Fibroblast of skin of right quadriceps (primary cell): ENCODE measurements at places on chromosomes 16 and 17.

- no peak for DNase-seq
These were observed 27.5 kb downstream of the NLRC5 start for GRCh38 chr16:57016831-57017230.

DNA sequence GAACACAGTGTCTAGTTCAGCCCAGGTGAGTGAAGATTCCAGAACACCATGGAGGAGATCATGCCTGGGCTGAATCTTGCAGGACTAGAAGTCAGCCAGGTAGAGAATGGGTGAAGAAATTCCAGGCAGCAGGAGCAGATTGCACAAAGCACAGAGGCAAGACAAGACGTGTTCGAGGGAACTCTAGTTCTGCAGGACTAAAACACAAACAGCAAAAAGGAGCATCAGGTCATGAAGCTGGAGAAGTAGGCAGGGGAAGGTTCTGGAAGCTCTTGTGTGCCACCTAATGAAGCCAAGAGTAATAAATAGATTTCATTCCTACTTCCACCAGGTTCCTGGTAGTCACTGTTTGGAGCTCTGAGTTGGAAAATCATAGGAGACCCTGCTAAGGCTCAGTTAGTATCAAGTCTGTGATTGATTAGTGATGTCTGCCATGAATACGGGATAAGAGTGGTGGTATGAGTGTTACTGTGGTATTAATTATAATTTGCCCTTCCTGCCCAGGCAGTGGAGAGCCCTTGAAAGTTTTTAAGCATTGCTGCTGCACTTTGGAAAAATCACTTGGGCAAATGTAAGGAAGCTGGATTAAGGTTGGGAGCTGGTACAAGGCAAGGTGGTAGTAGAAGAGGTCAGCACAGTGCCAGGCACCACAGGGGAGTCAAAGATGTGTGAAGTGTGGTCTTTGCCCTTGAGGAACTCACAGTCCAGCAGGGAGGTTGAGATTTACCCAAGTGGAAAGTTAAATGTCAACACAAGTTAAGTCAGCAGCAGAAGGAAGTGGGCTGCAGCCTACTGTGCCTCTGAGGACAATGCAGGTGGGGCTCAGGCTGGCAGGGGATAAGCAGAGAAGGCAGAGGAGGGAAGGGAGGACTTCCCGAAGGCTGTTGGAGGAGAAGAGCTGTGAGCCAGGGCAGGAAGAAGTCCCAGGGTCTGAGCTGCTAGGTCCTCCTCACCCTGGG, 13.5 kb upstream of the FOXN1 start:
- DNase-seq = no peak

- no peak for DNase-seq
These were observed 228.2 kb upstream of the GSE1 start for GRCh38 chr16:85384833-85385462.

GRCh38 chr16:87784812-87785211, 19.0 kb upstream of the KLHDC4 start:
- DNase-seq = no peak

DNA sequence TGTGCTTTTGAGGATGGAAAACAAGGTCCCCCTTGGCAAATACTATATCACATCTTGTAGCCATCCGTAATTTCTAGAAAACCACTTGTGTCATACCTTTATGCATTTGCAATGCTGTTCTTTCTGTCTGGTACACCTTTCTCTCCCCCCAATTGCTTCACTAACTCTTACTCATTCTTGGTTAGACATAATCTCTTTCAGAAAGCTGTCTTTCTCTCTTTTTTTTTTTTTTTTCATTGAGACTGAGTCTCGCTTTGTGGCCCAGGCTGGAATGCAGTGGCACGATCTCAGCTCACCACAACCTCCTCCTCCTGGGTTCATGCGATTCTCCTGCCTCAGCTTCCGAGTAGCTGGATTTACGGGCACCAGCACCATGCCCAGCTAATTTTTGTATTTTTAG, 94.9 kb upstream of the C17orf78 start:
- DNase-seq = no peak

- DNase-seq = peak; percentile 45
These were observed at the start of gene PNMT for GRCh38 chr17:39667945-39668924. TSS of gene PNMT (plus strand) at chr17:39668453. CDS start at chr17:39668476, 23 bp downstream.

DNA sequence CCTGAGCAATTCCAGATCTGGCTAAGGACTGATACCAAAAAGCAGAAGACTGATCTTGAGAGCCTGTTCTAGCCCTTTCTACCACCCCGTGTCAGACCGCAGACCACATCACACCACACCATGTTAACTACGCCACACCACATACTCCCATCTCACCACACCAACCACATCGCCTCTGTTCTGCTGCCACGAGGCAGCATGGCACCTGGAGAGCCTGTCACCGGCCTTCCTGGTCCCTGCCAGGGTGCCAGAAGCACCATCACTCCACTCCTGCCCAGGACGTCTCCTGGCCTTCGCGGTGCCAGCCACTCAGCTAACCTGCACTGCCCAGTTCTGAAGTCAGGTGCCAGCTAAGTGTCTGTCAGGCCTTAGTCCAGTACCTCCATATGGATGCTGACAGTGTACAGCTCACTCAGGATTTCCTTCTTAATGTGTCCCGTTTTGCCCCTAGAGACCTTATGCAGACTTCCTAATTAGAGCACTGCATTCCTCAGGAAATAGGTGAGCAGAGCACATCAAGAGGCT, 37.2 kb upstream of the BCAR1 start:
- DNase-seq = no peak

- peak; percentile 3 for DNase-seq
These were observed 58.1 kb upstream of the CRYM start for GRCh38 chr16:21336231-21336630.

DNA sequence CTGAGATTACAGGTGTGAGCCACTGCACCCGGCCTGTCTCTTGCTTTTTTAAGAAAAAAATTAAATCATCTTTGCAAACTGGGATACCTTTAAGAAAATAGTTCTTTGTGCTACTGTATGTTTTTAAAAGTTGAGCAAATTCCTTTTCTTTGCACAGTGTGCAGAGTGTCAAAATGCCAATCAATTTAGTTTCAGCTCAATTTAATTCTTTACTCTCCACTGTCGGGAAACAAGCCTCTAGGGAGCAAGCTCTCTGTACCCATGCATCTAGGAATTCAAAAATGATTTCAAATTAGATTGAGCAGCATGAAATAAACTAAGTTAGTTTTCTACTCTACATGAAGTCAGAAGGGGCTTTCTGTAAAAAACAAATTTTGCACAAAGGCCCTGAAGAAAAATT, 141.5 kb upstream of the CORO6 start:
- DNase-seq = no peak

DNA sequence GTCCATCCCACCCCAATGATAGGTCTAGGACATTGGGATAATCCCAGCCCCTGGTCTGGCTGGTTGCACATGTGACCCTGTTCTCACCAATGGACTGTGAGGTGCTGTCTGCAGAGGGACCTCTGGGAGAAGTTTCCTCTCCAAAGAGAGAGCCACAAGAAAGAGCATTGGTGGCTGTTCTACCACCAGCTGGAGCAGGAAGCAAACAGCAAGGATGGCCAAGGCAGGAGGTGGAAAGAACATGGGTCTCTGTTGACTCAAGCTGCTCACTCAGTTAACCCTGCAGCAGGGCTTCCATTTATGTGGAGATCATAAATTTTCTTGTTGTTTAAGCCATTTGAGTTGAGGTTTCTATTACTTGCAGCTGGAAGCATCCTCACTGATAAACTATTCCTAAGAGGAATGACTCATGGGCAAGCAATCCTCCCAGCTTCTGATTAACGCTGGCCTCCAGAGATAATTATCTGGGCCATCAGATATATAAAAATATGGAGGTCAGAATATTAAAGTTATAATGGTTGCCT, 52.6 kb downstream of the CYB5B start:
- DNase-seq = peak; percentile 96

- no peak for DNase-seq
These were observed 386.5 kb upstream of the ASIC2 start for GRCh38 chr17:33679595-33679994.

DNA sequence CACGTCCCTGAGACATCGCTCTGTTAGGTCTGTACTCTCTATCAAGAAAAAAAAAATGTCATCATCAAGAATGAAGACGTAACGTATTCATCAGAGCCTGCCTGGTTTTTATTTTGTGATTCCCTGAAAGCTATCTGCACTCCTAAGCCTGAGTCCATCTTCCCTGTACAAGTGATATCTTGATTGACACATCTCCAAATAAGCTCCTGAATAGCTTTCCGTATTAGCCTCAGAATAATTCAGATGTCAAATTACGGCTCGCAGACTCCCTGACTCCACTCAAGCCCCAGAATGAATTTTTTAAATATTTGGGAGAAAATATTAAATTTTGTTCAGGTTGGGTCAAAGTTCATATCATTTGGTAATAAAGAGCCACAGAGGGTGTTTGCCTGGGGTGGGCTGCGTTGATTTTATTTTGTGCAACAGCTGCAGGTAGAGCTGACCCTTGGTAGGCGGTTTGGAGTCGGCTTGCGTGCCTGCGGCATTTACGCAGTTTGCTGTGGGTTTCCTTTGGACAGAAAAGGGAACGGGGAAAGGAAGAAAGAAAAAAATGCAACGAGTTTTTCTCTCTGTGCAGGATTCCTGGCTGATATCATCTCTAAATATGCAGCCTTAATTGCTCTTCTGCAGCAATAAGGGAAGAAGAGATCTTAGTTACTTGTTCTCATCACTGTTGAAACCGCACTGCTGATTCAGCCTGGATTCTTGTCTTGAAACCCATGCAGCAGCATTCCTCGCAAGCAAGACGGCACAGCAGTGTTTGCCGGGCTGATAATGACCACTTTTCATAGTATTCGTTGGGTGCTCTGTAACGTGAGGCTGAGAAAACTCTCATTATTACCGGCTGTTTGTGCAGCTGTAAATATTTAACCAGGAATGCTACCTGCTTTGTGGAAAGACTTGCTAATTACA, 114.7 kb downstream of the IRX3 start:
- peak; percentile 90 for DNase-seq

DNA sequence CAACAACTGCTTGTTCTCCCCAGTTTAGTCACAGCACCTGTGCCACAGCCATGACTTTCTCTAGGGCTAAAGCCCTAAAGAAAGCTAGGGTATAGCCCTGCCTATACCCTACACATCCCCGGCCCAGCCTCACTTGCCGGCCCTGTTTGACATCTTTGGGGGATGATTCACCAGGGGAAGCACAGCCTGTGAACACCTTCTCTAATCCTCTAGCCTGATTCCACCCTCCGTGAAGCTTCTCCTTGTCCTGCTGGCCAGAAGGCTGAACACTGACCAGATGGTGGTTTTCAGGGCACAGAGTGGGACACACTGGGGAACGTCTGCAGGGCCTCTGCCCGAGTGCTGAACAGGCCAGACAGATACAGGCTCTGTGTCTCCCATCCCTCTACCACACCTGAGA, 6.0 kb downstream of the CLEC16A start:
- no peak for DNase-seq

GRCh38 chr16:11248133-11248532, 7.9 kb downstream of the SOCS1 start:
- no peak for DNase-seq

- DNase-seq = peak; percentile 36
These were observed 1.0 kb downstream of the MCRIP1 start for GRCh38 chr17:81831957-81832607.

GRCh38 chr17:57391076-57391825, 134.9 kb downstream of the MSI2 start:
- DNase-seq = no peak

DNA sequence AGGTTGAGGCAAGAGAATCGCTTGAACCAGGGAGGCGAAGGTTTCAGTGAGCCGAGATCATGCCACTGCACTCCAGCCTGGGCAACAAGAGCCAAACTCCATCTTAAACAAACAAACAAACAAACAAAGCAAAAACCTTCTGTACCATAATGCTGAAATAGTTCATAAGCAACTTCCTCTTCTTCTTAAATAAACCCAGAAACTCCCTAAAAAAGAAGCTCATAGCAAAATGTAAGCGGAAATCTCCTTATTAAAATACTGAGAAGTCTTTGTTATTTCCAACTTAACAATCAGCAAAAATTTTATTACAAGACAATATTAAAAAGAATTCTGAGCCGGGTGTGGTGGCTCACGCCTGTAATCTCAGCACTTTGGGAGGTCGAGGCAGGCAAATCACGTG, 82.8 kb downstream of the FBXL20 start:
- DNase-seq = no peak

- no peak for DNase-seq
These were observed 25.9 kb downstream of the NKD1 start for GRCh38 chr16:50573947-50574744.

DNA sequence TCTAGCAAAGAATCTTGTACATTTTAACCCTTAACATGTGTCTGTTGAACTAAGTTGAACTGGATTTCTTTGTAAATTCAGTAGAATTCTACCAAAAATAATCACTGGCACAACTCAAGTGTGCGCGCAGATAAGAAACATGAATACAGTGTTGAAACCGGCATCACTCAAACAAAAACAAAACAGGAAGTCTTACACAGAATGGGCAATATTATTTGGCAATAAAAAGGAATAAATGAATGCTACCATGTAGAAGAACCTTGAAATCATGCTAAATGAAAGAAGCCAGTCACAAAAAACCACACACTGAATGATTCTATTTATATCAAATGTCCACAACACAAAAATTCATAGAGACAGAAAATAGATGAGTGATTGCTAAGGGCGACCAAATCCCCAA, 102.9 kb upstream of the ZFHX3 start:
- no peak for DNase-seq

DNA sequence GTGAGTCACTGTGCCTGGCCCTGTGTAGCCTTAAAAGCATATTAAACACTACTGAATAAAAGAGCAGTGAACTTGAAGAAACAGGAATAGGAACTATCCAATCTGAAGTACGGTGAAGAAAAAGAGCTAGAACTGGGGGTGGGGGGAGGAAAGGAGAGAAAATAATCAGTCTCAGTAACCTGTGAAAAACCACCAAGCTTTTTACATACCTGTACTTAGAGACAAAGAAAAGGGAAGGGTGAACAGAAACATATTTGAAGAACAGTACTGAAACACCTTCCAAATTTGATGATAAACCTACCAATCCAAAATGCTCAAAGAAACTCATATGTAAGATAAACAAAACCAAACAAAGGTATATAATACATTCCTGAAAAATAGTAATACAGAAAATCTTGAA, 77.5 kb downstream of the USP32 start:
- DNase-seq = no peak

- DNase-seq = no peak
These were observed 113.3 kb downstream of the CNTNAP4 start for GRCh38 chr16:76390476-76390875.

GRCh38 chr17:71273441-71273840, 847.4 kb upstream of the SOX9 start:
- DNase-seq = peak; percentile 40
